Daoy (cell line): ENCODE measurements at places on chromosomes 6 and 20.

DNA sequence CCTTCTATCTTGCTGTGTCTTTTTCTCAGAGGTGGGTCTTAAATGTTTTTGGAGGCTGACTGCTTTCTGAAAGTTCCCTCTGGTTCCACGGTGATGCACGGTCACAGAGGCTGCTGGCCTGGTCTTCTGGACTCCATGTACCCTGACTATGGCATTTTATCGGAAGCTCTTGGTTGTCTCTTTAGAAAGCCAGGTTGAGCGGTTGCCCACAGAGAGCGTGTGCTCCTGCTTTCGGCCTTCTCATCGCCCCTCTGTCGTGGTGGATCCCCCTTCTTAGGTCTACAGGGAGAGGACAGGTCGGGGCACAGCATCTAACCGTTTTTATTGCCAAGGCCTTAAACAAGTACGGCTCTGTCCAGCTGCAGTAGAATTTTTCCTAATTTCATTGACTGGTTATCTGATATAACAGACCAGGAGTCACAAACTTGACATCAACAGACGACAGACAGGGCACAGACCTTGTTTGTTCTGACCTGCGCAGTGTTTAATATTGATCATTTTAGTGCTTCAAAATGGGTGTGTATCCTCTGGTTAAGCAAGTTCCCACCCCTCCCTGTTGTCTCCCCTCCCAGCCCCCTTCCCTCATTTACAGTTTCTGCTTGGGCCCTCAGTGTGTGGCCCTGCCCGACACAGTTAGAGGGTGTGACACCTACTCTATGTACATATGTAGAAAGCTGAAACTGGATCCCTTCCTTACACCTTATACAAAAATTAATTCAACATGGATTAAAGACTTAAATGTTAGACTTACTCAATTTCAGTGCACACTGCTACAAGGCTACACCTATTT lies 24.7 kb downstream of the SYTL3 start:
- DNase-seq, result no peak

- DNase-seq, result no peak
These were observed 312.7 kb downstream of the LAMA2 start for GRCh38 chr6:129195643-129196042.

DNA sequence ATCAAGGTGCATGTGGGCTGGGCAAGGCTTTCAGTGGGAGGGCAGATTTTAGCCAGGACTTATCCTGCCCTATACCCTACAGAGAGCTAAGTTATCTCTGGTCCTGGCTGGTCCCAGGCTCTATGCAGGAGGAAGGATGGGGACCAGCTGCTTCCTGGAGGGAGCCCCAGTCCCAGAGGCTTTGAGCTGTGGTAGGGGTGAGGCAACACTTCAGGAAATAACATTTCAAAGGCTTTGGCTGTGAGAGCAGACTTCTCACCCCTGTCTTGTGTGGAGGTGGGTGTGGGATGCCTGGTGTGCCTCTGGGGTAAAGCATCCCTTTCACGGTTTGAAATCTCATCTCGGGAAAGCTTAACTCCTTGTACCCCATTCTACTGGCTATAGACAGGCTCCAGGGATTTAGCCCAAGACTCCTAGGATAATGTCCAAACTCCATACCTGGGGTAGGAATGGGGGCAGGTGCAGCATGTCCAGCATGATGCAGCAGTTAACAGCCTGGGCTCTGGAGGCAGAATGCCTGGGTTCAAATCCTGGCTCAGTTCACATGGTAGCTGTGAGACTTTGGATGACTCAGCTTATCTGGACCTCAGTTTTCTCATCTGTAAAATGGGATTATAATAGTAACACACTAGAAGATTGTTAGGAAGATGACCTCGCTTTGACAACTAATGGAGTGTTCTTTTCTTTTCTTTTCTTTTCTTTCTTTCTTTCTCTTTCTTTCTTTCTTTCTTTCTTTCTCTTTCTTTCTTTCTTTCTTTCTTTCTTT lies 27.5 kb upstream of the SIRPA start:
- no peak for DNase-seq

DNA sequence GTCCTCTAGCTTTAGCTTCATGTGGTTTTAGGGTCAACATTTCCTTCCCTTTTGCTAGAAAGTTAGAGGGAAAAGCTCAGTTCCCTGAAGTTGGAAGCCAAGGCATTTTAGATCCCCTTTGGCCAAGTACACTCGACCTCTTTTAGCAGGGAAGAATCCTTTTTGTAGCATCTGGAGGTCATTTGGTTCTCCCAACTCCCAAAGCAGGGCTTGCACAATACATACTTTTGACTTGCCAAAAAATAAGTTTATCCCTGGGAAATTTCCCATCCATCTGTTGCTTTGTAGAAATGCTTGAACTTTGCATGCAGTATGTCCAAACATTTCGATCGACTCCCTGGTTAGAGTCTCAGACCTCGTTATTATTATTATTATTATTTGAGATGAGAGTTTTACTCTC lies 4.6 kb upstream of the EDEM2 start:
- DNase-seq, result no peak

DNA sequence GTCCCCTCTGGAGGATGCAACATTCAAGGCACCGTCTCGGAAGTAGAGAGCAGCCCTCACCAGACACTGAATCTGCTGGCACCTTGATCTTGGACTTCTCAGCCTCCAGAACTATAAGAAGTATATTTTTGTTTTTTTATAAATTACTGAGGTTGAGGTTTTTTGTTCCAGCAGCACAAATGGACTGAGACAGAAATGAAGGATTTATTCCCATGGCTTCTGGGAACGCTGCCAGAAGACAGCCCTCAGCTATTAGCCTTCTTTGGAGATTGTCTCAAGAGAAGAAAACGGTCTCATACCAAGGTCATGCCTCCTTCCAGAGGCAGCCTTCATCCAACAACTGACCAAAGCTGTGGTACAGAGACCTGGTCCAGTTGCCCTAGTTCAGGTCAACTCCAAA lies 85.4 kb downstream of the CHMP4B start:
- no peak for DNase-seq

DNA sequence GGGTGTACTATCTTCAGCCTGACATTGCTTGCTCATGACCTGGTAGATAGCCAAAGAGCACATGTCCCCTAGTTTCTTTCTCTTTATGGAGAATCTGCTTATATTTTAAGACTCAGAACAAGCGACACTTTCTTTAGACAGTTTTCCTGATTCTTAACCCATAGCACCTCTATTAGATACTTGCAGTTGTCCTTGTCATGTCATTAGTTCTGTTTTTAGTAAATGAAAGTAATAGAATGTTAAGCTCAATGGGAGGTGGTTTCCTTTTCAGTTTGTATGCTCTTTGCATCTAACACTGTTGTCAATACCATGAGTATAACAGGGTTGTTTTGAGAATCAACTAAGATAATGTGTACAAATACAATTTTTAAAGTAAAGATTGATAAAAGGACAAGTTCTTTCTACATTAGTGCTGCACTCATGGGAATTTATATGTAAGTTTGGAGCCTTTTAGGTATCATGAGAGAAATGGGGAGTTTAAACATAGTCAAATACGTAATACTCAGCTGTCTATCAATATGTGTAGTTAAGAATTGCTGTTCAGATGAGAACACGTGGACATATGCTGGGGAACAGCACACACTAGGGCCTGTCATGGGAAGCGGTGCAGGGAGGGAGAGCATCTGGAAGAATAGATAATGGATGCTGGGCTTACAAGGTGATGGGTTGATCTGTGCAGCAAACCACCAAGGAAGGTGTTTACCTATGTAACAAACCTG lies 124.3 kb downstream of the GRM1 start:
- no peak for DNase-seq

GRCh38 chr6:14573703-14574290 lies 456.2 kb downstream of the CD83 start:
- DNase-seq, result peak; percentile 6

GRCh38 chr20:35232575-35232974 lies 6.1 kb downstream of the MMP24 start:
- peak; percentile 31 for DNase-seq

GRCh38 chr20:8074931-8075330 lies 55.4 kb upstream of the TMX4 start:
- no peak for DNase-seq

DNA sequence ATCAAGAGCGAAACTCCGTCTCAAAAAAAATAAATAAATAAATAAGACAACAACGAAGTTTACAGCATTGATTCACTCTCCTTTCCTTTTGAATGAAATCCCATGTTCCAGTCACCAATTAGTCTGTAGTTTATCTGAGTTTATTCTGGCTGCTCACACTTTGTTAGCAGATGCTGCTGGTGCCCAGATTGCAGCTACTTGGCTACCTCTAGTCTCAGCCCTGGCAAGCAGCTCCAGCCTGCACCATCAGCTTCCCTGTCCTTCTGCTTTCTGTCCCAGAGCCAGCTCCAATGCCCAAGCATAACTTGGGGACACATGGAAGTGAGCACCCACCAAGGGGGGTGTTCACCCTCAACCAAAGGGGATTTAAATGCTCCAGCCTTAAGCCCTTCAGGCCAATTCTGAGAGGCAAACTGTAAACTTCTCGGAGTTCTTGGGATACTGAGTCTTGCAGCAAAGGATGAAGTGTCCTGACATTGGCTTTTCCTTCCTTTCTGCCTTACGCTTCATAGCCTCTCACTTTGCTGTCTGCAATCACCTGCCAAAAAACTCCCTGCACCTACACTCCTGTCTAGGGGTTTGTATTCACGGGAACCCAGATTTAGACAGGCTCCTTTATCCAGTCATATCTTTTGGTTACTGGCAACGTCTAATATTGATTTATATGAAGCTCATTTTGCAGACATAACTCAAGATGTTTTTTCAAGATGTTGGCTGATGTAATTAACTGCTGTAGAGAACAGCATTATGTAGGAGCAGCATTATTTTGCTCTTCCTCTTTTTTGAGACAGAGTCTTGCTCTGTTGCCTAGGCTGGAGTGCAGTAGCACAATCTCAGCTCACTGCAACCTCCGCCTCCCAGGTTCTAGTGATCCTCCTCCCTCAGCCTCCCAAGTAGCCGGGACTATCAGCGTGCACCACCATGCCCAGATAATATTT lies 9.8 kb upstream of the TASP1 start:
- DNase-seq, result no peak

GRCh38 chr20:3046677-3047462 lies 1.0 kb downstream of the MRPS26 start:
- DNase-seq, result no peak

GRCh38 chr20:17616480-17617211 lies 46.8 kb downstream of the DSTN start:
- DNase-seq, result no peak
